Jurkat, Clone E6-1 (cell line): ENCODE measurements at places on chromosomes 16 and 17.
A peak's percentile ranks its signal among the peaks of the same experiment; 100 is the strongest.

GRCh38 chr17:34725008-34725407, 145.6 kb downstream of the TMEM132E start:
- DNase-seq: no peak

GRCh38 chr16:55756963-55757362, 75.9 kb downstream of the CES1 start:
- DNase-seq: no peak

DNA sequence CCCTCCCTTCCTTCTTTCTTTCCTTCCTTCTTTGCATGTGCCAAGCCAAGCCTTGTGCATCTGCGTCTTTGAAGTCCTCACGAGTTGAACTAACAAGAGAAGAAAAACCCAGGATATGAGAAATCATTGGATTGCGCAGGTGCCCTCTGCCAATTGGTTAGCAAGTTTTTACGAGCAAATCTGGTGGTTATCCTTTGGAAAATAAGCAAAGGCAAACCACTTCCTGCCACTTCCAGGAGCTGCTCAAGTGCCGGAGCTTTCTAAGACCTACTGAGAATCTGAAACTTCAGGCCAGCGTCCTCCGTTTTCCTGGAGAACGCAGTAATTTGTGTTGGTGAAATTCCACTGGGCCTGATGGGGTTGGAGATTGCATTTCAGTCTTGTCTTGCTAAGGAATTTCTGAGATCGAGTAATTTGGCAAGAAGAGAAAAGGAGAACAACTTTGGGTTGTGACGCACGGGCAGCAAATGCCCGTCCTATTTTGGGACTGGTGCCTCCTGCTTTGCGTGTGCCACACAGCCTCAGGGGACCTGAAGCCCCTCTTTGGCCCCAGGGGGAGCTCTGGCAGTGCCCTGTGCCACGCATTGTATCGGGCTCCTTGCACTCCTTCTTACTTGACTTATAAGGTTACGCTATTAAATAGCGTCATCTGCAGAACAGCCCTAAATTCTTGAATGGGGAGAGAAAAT, 56.4 kb downstream of the CMIP start:
- DNase-seq: peak; percentile 26

- no peak for DNase-seq
These were observed 15.8 kb downstream of the WDR45B start for GRCh38 chr17:82632451-82632850.

GRCh38 chr17:41907633-41908539, 10.9 kb downstream of the ACLY start:
- no peak for DNase-seq

GRCh38 chr16:87166934-87167333, 150.3 kb downstream of the C16orf95 start:
- no peak for DNase-seq

- DNase-seq: no peak
These were observed 35.7 kb downstream of the IKZF3 start for GRCh38 chr17:39828443-39828842.
